ENCODE measurements at places on chromosomes 12 and 14. TPM values are rescaled to one million over a fixed set of nuclear protein-coding genes. Genes with fewer than 3 reads are reported as not detected.
A peak's percentile ranks its signal among the peaks of the same experiment; 100 is the strongest.

GRCh38 chr12:71725011-71725410, 29.7 kb upstream of the RAB21 start:
- no peak for DNase-seq

GRCh38 chr12:92123780-92124688, 21.6 kb downstream of the BTG1 start:
- DNase-seq: no peak

DNA sequence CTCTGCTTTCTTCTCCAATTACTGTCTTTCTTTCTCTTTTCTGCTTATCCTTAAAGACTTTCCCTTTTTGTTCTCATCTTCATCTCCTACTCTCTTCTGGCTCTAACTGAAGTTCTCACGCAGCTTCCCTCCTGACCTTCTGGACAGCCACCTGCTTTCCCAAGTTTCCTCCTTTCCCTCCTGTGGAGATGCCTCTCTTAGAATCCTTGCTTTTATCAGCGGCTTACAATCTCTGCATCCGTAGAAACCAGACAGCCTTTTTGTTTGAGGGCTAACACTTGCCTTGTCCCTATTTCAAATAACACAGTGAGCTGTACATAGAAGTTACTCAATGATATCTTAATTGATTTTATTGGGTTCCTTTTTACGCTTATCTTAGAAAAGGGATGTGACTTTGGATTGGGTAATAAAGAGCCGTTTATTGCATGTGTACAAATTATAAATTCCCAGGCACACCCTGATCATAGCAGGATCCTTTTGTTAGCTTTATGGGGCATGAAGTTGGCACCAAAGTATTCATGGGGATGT, 2.1 kb upstream of the LGALS3 start:
- no peak for DNase-seq

DNA sequence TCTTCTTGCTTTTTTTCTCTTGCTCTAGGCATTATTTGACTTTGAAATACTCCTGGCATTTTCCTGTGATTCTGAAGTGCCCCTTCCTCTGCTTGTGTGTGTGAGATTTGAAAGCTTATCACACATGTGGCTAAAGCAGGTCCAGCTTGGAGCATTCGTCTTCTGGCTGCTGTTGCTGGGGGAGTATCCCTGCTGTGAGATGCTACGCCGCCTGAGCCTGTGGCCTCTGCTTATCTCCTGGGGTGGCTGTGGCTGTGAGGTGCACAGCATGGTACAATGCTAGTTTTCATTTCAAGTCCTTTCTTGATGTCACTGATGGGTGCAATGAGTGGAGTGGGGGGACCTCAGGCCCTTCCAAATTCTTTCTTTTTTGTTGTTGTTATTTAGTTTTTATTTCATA, 371.8 kb downstream of the ZFP36L1 start:
- DNase-seq: no peak

GRCh38 chr12:4117386-4118016, 156.1 kb upstream of the CCND2 start:
- DNase-seq: no peak

KRT6C gene
- not detected for total RNA-seq

DNA sequence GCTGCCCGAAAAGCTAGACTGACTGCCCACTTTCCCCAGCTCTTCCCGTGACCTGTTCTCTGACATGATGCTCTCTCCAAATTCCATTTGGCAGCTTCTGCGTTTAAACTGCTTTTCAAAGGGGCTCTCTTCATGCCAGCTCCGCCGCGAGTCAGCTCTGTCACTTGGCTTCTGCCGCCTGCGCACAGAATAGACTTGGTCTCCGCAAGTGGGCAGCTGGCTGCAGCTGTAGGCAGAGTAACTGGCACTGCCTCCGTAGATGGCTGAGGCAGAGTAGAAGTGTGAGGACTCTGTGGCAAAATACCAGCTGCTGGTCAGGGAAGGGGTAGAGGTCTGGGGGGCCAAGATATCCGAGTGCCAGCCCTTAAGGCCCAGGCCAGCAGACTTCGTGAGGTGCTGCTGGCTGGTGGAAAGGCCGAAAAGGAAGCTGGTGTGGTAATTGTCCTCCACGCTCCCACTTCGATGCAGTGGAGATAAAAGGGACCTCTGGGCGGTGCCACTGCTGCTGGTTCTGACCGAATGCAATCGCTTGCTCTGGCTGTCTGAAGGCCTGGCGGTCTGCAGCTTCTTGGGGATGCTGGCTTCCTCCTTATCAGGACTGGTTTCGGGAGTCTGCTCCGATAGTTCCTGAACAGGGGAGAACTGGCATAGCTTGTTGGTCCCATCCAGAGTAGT, 85.7 kb downstream of the DUSP16 start:
- no peak for DNase-seq

DNA sequence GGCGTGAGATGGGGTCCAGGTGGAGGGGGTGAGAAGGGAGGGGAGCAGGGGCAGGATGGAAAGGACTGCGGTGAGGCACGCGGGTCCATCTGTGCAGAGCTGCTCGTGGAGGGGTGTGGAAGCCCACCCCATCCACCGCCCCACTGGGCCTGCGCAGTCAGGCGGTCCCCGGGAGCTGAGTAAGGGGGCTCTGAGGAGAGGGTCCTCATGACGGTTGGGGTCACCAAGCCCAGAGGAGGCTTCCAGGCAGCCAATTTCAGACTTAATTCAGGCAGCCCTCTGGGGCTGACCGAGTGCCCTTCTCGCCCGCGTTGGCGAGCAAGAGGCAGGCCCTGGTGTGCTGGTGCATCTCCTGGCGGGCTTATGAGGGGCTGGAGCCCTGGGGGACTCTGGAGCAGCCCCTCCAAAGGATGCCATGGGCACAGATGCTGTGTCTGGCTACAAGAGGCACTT, 115.5 kb downstream of the KIF26A start:
- DNase-seq: no peak

KCNA5 gene
- not detected for total RNA-seq

DNA sequence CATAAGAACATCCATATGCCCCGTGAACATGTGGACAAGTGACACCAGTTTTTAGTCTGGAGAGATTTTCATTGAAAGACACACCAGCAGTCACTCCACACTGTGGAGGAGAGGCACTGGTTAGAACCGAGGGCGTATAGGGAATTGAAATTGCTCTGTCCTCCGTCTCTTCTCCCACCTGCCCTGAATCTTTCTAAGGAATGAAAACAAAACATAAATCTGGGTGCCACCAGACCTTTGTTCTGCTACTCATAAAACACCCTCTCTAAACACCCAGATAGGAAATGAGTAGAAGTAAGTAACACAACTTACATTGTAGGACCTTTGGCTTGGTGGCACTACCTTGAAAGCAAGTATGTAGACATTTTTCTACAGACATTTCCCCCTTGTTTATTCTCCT, 37.1 kb upstream of the STON2 start:
- DNase-seq: no peak

DIABLO gene
- total RNA-seq: 40.0 TPM

DBX2 gene
- not detected for total RNA-seq

DNA sequence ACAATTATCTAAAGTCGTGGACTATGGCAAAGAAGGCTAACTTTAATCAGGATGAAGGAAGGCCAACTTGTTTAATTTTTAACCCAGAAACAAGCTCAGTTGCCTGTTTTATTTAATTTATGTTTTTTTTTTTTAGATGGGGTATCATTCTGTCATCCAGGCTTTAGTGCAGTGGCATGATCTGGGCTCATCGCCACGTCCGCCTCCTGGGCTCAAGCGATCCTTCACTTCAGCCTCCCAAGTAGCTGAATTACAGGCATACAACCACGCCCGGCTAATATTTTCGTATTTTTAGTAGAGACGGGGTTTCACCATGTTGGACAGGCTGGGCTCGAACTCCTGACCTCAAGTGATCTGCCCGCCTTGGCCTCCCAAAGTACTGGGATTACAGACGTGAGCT, 19.7 kb downstream of the NUDT4 start:
- DNase-seq: no peak

DNA sequence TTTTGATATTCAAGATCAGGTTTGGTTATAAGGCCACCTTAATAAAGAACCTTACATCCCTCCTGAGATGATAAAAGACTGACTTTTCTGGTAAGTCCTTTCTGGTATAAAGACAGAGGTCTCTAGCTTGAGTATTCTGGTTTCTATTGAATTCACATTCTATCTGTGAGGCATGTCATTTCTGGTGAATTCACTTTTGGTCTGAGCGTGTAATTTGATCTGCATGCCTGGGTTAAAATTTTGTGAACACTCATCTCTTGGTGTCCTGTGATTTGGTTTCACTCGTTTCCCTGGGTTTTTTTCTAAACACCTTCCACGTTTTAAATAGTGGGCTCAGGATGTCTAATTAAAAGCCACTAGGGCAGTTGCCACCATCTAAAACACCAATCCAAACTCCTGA, 12.2 kb downstream of the EIF5 start:
- DNase-seq: no peak

DNA sequence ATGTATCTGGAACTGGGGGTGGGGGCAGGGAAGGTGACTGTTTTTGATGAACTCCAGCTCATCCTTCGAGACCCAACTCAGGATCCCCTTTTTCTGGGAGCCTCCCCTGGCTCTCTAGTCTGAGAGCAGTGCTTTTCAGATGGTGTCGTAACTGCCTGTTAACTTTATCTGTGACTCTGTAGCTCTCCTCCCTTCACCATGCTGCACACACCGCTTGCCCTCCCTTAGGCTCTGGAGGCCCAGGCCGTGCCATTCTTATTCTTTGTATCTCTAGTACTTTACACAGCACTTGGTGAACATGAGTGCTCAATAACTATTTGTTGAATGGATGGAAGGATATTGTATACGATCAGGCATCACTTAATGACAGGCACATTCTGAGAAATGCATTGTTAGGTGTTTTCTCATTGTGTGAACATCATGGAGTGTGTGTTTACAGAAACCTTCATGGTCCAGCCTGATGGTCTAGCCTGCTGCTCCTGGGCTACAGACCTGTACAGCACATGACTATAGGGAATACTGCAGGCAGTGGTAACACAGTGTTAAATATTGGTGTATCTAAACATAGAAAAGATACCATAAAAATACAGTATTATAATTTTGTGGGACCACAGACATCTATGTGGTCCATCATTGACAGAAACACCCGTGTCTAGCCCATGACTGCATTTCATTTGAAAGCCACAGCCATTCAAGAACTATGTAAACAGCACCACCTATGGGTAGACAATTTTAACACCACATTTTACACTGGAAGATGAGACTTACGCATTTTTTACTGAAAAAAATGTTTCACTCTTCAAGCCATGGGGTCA, 91.8 kb downstream of the EML1 start:
- DNase-seq: peak; percentile 50

- DNase-seq: no peak
Measured at GRCh38 chr12:98198261-98198982, 317.0 kb upstream of the TMPO start.

TEX22 gene
- 4.7 TPM for total RNA-seq

- DNase-seq: no peak
Measured at GRCh38 chr14:64993266-64993930, 6.7 kb downstream of the FNTB start.

DNA sequence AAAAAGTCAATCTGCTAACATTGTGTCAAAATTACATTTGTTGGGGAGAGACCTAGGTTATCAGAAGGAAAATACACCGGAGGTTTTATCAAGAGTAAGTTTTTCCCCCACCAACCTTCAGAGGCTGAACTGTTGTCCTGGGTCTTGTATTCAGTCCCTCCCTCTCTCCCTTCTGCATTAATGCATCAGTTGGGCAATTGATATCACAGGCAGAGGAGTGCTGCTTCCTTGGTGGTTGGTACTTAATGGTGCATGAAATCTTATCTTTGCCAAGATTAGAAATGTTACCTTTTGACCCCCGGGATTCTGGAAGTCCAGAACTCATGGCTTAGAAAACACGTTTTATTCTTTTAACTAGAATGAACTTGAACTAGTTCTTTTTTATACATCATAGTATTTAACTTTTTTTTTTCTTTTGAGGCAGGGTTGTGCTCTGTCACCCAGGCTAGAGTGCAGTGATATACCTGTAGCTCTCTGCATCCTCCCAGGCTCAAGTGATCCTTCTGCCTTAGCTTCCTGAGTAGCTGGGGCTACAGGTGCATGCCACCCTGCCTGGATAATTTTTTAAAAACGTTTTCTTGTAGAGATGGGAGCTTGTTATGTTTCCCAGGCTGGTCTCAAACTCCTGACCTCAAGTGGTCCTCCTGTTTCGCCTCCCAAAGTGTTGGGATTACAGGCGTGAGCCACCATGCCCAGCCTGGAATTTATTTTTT, 4.9 kb downstream of the PCBP2 start:
- DNase-seq: no peak

- DNase-seq: no peak
Measured at GRCh38 chr12:22740656-22741355, 115.8 kb downstream of the ETNK1 start.

DNA sequence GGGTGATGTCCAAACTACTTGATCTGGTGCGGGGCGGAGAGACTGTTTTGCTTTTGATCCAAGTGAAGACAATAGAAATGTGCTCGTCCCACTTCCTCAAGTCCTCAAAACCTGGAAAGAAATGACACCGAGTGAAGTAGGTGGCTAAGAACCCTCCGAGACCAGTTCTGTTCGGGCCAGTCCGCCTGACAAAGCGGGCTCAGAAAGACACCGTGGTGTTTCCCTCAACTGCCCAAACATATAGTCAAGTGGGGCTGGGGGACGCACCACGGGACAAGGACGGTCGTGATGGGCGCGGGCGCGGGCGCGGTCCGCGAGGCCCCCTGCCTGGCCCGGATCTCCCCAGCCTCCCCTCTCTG, 1.6 kb downstream of the PHLDA1 start:
- no peak for DNase-seq

DNA sequence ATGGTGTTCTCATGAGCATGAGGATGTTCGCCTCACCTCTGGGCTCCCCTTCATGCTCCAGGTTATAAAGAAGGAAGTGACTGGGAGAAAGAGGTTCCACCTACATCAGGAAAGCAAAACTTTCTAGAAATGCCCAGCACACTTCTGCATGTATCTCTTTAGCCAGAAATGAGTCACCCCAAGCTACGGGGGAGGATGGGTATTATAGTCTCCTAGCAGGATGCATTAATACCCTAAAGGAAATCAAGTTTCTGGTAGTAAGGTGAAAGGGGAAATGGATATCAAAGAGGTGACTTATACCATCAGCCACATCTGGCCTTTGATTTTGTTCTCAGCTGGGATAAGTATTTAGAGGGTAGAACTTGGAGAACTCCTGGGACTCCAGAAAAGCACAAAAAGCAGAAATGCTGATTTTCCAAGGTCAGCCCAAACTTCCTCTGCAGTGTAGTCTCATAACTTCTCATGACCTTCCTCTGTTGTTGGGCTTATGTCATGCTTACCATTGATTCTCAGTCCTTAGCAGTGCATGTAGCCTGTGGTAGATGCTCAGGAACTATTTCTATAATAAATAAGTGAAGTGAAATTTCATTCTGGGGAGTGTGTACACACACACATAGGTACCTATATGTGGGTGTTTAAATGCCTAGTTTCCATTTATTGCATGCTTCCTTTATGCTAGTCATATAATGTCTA, 209.4 kb upstream of the CRY1 start:
- no peak for DNase-seq

- no peak for DNase-seq
Measured at GRCh38 chr12:130568041-130568440, 148.1 kb downstream of the RIMBP2 start.

GRCh38 chr14:101972126-101972866, 7.9 kb downstream of the DYNC1H1 start:
- DNase-seq: no peak

RIN3 gene
- total RNA-seq: 74.9 TPM

GRCh38 chr14:92789457-92790089, 4.5 kb upstream of the GOLGA5 start:
- no peak for DNase-seq
